ENCODE measurements at places on chromosomes 7 and 10.
A peak's percentile ranks its signal among the peaks of the same experiment; 100 is the strongest.

GRCh38 chr10:49040601-49041000 is 74.7 kb downstream of the VSTM4 start:
- no peak for DNase-seq

DNA sequence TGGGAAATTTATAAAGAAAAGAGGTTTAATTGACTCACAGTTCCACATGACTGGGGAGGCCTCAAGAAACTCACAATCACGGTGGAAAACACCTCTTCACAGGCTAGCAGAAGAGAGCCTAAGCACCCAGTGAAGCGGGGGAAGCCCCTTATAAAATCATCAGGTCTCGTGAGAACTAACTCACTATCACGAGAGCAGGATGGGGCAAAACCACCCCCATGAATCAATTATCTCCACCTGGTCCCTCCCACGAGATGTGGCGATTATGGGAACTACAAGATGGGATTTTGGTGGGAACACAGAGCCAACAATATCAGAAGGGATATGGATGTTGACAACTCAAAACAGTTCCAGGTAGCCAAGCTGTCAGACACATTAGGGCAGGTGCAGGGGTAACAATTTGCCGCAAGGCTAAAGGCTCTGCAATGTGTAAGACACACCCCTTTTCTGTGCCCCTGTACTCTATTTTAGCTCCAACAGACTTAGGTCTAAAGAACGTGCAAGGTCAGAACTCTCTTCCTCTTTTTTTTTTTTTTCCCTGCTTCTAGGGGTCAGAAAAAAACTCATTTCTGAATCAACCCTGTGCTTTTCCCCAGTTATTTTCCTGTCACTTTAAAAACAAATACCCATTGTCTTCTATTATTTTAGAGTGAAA is 30.7 kb upstream of the RBM20 start:
- no peak for DNase-seq

GRCh38 chr7:143929224-143929920 is 5.7 kb upstream of the OR2F2 start:
- DNase-seq: no peak

- DNase-seq: no peak
Observed at GRCh38 chr10:876438-876837, 55.1 kb downstream of the LARP4B start.

- no peak for DNase-seq
Observed at GRCh38 chr7:18511351-18512140, 16.0 kb downstream of the HDAC9 start.

- peak; percentile 35 for DNase-seq
Observed at GRCh38 chr10:89029785-89030437, 39.3 kb downstream of the FAS start.

DNA sequence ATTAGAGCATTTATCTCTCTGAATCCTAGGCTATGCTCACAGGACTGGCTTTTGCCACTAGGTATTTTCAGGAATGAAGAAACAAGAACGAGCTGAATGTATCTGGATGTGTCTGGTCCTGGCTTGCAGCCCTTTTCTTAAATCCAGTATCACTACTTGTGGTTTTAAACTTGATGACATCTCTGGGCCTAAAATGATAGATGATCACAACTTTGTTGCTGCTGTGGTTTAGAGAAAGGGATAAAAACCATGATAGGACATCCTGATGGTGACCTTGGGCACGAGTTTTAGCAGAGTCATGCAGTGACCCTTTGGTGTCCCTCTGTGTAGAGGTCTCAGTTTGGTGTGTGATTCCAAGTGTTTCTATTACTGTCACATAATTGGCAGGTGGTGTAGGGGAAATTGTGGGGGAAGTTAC is 31.7 kb upstream of the SEMA3C start:
- no peak for DNase-seq

DNA sequence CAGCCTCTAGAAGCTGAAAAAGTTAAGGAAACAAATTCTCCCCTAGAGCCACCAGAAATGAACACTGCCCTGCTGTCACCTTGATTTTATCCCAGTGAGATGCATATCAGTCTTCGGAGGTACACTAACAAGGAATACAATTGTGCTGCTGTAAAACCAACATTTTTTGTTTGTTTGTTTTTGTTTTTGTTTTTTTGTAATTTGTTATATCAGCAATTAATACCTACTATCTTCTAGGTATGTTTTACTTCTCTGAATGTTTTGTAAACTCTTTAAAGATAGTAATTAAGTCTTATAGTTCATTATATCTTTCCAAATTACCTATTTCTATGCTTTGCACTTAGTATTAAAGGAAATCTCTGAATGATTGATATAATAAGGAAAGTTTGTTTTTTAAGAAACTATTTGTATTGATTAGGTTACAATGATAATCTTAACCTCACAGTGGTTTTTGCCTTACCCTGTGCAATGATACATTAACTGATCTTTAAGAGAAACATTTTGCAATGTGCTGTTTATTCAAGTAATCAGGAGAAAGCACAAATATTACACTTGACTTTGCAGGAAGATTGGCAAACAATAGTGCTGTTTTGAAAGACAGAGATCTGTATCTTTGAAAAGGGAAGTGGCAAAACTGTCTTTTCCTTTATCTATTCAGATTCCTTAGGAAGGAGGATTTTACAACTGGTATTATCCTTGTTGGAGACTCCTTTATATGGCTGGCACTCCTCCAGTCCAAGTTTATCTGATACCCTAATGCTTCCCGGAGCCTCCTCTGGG is 11.3 kb upstream of the HGF start:
- DNase-seq: no peak

DNA sequence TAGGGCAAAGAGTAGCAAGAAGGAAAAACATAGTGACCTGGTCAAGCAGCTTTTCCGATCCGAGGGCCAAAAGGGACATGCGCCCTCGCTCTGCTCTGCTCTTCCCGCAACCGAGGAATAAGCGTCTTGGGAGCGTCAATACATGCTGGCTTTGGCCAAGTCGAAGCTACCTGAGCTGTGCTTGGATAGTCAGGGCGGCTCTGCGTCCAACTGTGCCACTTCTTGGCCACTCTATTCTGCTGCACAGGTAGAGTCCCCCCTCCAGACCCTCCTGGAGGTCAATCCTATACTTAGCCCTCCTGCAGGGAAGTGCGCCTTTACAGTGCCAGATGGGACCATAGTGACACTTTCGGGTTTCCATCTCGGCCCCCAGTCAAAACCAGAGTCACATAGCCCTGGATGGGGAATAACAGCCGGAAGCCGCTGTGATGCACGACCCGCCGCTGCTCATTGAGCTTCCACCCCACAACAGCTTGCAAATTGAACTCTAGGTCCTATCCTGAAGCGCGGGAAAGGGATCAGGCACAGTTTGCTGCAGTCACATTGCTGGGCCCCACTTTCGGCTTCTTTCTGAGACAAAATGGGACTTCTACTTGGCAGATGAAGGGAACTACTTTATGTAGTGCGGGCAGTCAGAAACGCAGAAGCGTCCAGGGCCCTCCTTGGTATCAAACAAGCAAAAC is 1.1 kb upstream of the HPSE2 start:
- no peak for DNase-seq

DNA sequence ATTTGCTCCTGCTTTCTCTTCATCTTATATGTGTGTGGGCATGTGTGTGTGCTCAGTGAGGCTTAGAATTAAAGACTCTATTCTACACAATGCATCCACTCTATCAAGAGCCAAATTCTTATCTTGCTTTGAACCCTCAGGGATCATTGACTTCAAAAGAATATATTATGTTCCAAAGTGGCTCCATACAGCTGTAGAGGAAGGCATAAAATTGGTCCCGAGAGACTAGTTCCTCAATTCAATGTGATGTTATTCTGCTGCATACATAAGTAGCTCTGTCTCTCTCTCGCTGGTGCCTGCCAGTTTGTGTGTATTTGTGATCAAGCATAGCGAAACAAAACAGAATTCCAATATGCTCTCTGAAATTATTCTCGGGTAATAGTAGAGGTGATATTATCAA is 997.9 kb upstream of the POT1 start:
- DNase-seq: no peak

DNA sequence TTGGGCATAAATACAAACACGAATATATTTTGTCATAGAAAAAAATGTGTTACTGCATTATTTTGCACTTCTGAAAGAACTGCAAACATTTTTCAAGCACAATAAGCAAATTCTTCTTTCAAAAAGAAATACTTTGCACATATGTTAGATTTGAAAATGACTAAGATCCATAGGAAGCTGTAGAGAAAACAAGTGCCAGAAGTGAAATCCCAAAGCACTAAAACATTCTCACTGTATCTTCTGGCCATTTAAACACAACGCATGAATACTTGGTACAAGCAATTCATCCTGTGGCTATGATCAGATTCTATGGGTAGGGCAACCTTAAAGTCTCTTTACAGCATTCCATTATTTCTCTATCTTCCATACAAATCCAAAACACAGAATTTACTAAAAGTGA is 225.4 kb upstream of the IMMP2L start:
- DNase-seq: no peak

DNA sequence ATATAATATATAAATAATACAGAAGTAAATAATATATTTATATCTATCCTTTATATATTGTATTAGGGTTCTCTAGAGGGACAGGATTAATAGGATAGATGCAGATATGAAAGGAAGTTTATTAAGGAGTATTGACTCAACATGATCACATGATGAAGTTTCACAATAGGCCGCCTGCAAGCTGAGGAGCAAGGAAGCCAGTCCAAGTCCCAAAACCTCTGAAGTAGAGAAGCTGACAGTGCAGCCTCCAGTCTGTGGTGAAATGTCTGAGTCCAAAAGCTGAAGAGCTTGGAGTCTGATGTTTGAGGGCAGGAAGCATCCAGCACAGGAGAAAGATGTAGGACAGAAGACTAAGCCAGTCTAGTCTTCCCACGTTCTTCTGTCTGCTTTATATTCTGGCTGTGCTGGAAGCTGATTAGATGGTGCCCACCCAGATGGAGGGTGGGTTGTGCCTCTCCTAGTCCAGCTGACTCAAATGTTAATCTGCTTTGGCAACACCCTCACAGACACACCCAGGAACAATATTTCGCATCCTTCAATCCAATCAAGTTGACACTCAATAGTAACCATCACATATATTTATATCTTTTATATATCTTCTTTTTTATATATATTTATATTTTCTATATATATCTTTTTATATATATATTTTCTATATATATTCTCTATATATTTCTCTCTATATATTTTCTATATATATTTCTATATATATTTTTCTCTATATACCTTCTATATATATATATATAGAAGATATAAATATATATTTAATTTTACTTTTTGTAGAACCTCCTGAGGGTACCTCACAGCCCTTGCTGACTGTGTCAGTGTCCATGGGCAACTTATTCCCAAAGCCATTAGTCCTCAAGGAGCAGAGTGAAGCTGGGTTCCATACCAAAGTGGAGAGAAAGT is 24.6 kb upstream of the AKR1B10 start:
- no peak for DNase-seq

DNA sequence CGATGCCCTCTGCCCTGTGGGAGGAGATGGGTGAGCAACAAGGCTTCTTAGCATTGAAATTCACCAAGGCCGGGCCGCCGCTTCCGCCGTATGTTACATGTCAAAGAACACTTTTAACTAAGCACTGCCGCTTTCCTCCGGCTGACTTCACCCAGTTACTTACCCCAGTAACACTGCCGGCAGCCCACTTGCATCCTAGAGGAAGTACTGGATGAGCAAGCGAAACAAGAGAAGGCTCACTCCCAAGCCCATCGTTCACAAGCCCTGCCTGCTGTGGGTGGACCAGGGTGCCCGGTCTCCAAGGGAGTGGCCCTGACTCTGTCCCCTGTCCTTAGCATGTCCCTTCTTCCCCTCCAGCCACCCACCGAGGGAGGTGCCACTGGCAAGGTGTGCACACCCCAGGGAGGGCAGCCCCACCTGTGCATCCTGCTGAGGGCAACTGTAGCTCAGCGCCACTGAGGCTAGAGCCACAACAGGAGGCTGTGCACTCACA is 73.1 kb upstream of the EBF3 start:
- DNase-seq: no peak

Measured in stimulated activated CD8-positive, alpha-beta memory T cell treated with anti-CD3 and anti-CD28 coated beads, Interleukin-12 subunit alpha, Interleukin-12 subunit beta, amount 100 ng/mL, for 4 hours (primary cell).